Stimulated activated CD8-positive, alpha-beta memory T cell treated with anti-CD3 and anti-CD28 coated beads, Interleukin-7, amount 100 ng/mL, for 1 hour (primary cell): ENCODE measurements at places on chromosomes 12 and 14.

DNA sequence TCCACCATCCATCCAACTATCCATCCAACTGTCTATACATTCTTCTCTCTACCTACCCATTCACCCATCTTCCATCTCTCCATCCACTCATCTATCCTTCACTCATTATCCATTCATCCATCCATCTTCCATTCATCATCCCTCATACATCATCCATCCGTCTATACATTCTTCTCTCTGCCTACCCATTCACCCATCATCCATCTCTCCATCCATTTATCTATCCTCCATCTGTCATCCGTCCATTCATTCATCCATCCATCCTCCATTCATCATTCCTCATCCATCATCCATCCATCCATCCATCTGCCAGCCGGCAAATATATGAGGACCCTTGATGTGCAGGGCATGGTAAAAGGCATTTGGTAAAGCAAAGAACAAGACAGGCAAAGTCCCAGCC lies 25.2 kb downstream of the AACS start:
- no peak for DNase-seq

DNA sequence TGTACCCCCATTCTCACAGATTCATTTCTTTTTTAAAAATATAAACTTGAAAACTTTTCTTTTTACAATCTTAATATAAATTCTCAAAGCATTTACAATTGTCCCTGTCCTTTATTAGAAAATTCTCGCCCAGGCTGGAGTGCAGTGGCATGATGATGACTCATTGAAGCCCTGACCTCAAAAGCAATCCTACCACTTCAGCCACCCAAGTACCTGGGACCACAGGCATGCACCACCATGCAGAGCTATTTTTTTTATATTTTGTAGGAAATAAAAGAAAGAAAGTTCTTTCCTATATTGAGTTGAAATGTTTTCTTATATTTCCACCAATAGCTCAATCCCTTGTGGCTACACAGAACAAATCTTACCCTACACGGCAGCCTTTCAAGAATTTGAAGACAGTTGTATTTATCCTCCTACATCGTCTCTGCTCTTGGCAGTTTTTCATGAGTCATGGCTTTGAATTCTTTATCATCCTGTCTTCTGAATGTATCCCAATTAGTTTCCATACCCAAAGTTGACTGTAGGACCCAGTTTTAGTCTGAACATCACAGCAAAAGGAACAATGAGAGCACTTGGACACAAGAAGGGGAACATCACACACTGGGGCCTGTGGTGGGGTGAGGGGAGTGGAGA lies 52.4 kb downstream of the SYT1 start:
- no peak for DNase-seq

DNA sequence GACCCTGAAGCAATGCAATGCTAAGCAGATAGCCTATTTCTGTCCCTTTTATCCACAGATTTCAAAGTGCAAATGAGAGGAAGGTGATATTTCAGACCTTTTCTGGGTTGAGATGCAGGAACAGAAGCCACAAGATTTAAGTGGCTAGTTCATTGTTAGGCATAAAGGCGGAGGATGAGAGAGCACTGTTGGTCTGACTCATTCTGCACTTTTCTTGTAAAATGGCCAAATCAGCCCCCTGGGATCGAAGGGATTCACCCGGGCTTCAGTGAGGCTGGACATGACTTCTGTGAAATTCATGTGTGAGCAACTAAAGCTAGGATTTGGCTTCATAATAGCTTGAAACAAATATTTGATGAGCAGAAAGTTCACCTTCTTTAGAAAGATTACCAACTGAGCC lies 101.9 kb upstream of the OVCH1 start:
- no peak for DNase-seq

DNA sequence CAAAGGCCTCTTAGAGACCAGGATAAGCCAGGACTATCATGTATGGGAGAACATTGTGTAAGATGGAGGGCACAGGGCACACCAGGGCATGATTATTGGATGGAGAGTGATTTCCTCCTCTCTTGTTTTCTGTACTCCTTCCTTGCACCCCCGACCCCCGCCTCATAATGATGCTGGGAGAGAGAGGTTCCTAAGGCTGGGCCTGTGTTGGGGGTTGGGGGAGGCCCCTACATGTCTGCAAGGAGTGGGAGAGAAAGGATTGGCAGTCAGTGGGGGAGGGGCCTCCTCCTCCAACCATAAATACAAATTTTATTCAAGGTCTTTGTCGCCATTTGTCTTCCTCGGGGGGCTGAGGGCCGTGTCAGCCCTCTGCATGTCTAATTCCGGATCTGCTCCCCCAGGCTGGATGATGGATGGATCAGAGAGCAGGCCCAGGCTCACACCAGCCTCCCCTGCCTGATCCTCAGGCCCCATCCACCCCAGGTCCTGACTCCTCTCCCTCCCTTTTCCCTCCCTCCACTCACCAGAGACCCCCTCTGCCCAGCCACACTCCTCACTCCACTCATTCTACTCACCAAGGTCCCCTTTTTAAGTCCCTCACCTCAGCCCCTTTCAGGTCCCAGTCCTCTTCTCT lies 2.0 kb upstream of the C1QL4 start:
- no peak for DNase-seq

- no peak for DNase-seq
These were observed 241.6 kb upstream of the NOVA1 start for GRCh38 chr14:26839481-26839880.
